Hippocampal formation (tissue), 2 donors: ENCODE measurements at places on chromosomes 3 and 15.

- no peak for DNase-seq
Observed at GRCh38 chr15:33243393-33243792, 48.9 kb upstream of the FMN1 start.

- no peak for DNase-seq
Observed at GRCh38 chr3:141409940-141410241, 41.6 kb downstream of the ZBTB38 start.

DNA sequence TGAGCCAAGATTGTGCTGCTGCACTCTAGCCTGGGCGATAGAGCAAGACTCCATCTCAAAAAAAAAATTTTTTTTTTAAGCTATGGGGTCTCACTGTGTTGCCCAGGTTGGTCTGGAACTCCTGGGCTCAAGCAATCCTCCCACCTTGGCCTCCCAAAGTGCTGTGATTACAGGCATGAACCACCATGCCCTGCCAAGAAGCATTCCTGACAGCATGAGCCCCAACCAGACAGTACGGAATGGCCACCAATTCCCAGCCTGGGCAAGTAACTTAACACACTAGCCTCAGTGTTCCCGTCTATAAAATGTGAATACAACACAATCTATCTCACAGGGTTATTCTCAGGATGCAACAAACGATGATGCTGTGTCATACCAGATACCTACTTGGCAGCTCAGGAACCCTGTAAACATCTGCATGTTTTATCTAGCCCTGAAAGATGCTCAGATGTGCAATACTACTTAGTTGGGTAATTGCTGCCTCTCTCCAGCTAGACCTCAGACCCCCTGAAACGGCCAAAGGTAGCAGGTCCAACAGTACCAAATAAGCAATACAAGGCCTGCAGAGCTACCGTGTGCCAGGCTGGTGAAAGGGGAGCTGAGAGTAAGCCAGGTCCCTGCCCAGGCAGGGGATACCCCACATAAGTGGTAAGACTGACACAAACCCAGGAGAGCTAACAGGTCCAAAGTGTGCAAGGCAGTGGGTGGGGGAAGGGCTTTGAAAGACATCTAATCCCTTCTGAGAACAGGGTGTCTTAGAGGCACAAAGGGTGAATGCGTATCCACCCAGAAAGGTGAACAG, 1.9 kb downstream of the TKT start:
- no peak for DNase-seq

- DNase-seq, result no peak
Observed at GRCh38 chr3:10976770-10977169, 15.8 kb upstream of the SLC6A1 start.

DNA sequence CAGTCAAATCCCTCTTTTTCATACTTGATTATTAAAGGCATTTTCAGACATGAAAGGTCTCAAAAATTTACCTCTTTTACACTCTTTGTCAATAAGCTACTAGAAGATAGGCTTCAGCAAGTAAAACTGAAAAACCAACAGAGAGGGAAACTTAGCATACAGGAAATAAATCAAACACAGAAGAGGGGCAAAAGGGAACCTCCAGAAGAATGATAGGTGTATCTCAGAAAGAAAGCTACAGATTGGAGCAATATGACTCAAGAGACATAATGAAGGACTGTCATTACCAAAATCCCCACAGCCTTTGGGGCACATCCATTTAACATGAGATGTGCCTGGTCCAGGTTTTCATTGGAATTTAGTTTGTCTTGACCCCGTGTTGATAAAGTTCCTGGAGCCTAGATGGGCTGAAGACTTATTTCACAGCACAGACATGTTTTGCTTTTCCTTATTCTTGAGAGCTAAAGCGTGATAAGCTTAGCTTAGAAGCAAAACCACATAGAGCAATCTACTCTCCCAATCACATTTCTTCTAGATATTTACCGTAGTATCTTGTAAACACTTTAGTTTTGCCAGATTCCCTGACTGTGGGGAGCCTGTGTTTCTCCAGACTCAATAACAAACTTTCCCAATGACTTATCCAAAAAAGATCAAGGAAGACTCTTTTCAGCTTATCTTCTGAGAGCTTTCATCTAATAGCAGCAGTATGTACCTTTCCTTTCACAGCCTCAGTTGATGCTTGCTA, 11.7 kb downstream of the LRRFIP2 start:
- DNase-seq, result no peak

GRCh38 chr15:40328176-40328575, 4.7 kb downstream of the INAFM2 start:
- DNase-seq, result no peak

- no peak for DNase-seq
Observed at GRCh38 chr3:170897978-170898377, 10.5 kb downstream of the EIF5A2 start.
